Putamen (tissue), 1 donor: ENCODE measurements at places on chromosomes 6 and 20.

DNA sequence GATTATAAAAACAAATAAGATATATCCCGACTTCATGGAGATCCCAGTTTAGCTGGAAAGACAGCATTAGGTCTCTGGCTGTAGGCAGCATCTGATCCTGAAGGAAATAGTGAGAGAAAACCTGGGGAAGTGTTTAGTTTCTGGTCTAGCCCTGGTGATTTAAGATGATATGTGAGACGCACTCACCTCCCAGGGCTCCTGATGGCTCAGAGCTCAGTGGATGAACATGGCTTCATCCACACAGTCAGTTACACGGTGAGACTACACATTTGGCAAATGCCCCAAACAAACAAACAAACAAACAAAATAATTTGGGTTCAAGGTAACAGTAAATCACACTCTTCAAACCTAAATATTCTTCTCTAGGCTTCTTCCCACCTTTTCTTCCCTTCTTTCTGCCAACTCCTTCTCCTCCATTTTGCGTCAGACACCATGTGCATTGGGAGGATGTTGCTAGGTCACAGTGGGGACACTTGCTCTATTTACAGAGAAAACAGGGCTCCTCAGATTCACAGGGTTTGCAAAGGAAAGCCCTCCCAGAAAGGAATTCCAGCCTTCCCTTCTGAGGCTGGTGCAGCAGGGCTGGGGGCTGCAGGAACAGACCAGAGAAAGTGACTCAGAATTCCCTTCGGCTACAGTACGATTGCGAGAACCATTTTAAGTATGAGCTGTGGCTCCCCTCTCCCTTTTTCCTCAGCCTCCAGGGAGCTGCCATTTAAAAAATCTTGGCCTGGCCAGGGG, 59.6 kb upstream of the SALL4 start:
- no peak for DNase-seq

- no peak for DNase-seq
Measured at GRCh38 chr6:3585320-3585935, 128.6 kb upstream of the SLC22A23 start.

DNA sequence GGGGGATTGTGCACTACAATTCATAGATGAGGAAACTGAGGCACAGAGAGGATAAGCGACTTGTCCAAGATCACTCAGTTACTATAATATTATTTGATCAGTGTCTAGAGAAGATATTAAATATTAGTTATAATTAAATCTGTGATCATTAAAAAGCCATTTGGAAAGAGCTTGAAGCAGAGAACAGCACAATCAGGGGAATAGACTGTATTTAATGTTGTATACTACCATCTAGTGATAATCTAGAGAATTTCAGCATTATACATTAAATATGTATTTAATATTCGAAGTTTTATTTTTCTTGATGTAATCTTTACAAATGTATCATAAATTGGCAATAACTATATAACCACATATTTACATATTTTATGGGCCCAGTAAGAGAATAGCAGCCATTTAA, 20.1 kb upstream of the MTCL3 start:
- DNase-seq: no peak

DNA sequence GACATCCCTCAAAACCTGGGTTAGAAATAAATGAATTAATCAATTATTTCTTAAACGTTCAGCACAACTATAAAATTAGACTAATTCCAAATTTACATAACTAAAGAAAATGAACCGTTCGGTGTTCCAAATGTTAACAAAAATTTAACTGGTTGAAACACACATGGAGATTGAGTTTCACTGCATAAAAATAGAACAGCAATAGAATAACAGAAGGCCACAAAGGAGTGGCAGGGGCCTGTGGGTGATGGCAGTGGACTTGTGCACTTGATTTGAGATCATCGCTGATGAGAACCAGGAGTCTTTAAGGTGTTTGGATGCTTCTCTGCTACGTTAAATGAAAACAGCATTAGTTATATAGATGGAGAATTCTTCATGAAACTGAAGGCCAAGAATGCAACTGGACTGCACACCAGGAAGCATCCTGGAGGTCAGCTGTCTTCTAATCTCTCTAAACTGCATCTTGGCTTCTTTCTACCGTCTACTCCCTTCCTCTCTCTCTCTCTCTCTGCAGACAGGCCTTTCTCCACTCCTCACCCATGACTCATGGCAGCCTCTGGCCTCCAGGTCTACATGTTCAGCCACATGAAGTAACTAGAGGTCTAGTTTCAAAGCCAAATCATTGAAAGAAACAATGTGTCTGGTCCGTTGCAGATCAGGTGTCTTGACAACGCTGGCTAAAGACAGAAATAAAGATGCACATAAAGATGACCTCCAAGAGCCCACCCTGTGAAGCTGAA, 111.3 kb downstream of the SIM1 start:
- DNase-seq: no peak

DNA sequence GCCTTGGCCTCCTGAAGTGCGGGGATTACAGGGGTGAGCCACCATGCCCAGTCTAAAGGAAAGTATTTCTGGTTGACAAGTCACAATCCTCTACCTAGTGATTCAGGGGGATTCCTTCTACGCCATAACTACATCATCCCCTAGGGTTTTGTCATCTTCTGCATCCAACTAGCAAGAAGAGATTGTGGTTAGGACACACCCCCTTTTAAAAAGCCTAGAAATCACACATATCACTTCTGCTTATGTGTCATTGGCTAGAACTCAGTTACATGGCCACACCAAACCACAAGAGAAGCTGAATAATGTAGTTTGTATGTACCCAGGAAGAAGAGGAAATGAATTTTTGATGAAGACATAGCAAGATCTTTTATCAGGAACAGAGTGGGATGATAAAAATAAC, 14.7 kb upstream of the CHD6 start:
- no peak for DNase-seq

DNA sequence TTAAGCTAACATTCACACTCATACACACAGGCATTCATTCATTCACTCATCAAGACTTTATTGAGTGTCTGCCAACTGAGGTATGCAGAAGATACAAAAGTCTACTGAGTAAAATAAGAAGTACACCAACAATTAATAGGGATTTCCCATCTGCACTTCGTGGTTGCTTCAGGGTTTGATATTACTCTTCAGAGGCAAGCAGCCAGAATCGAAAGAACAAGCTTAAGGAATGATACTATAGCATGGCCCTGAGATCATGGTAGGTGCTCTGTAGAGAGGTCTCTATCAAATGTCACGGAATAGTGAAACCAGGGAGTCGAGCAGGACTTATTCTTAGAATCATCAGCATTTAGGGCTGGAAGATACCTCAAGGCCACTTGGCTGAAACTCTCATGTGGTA, 135.4 kb downstream of the NRN1 start:
- no peak for DNase-seq

DNA sequence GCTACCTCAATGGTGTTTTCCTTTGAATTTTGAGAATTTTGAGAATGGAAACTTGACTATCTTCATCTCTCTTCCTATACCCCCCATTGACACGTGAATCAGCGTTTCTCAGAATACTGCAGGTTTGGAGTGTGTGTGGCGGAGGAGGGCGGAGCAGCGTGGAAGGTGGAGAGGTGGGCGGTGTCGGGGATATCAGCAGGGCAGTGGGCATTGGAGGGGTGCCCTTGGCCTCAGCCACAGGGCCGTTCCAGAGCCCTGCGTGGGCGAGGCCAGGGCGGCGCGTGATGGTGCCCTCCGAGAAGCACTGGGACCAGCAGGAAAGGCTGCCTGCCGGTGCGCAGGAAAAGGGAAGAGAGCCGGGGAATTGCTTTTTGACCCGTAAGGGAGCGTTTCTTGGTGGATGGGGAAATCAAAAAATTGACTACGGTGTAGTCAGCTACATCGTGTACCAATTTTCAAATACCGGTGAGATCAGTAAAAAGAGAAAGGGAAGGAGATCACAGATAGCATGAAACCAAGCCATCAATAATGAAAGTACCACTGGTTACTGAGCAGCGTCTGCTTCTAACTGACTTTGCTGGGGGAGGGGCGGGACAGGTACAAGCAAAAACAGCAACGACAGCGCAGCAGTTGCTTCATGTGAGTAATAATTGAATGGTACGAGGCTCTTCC, 82.7 kb upstream of the DUSP22 start:
- no peak for DNase-seq

- DNase-seq: no peak
Measured at GRCh38 chr6:136962661-136963060, 40.6 kb downstream of the SLC35D3 start.
